Right renal pelvis (tissue), 4 donors: ENCODE measurements at places on chromosomes 3 and 15. TPM values are rescaled to one million over a fixed set of nuclear protein-coding genes. Genes with fewer than 3 reads are reported as not detected.

Gene NECTIN3
- 33.2 TPM for polyA plus RNA-seq

Gene FETUB
- polyA plus RNA-seq: 0.21 TPM

Gene WWTR1
- polyA plus RNA-seq: 93.4 TPM

Gene SLC35G2
- 3.9 TPM for polyA plus RNA-seq

Gene CTXND1
- 10.4 TPM for polyA plus RNA-seq

GRCh38 chr15:35925275-35926006, 379.5 kb upstream of the DPH6 start:
- DNase-seq: no peak

GRCh38 chr3:114364806-114365654, 71.2 kb downstream of the TIGIT start:
- no peak for DNase-seq

DNA sequence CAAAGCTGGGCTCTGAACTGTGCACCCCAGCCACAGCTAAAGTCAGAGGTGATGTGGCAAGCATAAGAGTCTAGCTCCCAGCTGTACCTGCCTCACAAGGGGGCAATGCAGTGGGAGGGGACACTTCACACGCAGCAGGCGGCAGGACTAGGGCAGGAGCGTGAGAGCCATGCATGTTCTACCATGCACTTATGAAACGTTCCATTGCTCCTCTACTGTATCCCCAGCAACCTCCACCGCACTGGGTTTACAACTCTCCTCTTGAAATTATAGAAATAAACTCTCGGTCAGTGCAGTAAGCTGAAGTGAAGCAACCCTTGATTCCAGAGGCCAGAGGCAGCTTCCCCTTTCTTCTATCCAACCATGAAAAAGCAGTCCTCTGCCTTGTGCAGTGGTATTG, 298.6 kb upstream of the STT3B start:
- DNase-seq: no peak

DNA sequence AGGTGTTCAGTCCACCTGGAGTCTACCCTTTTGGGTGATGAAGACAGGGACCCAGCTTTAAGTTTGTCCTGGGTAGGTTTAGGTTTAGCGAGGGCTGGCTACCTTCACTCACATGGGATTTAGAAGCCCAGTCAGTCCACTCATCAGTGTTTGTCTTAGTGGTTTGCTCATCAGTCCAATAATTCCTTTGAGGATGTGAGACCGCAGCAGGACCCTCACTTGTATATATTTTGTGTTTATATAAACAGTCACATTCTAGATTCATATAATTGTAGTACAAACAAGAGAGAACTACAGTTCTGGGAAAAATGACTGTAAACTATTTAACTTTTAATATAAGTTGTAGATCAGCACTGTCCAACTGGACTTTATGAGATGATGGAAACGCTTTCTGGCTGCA, 18.2 kb downstream of the EFCC1 start:
- DNase-seq: no peak

- DNase-seq: no peak
These were observed 270.4 kb upstream of the CTDSPL start for GRCh38 chr3:37591116-37591781.

GRCh38 chr15:47887241-47887800, 170.0 kb downstream of the SEMA6D start:
- no peak for DNase-seq

DNA sequence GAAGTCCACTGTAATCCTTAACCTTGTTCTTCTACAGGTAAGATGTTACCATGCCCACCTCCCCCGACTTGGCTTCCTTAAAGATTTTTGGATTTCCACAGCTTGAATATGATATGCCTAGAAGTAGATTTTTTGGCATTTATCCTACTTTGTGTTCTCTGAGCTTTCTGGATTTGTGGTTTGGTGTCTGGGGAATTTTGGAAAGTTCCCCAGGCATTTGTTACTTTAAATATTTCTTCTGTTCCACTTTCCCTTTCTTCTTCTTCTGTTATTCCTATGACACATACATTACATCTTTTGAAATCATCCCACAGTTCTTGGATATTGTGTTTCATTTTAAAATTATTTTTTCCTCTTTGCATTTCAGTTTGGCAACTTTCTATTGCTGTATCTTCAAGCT, 122.1 kb upstream of the TMEM108 start:
- no peak for DNase-seq

DNA sequence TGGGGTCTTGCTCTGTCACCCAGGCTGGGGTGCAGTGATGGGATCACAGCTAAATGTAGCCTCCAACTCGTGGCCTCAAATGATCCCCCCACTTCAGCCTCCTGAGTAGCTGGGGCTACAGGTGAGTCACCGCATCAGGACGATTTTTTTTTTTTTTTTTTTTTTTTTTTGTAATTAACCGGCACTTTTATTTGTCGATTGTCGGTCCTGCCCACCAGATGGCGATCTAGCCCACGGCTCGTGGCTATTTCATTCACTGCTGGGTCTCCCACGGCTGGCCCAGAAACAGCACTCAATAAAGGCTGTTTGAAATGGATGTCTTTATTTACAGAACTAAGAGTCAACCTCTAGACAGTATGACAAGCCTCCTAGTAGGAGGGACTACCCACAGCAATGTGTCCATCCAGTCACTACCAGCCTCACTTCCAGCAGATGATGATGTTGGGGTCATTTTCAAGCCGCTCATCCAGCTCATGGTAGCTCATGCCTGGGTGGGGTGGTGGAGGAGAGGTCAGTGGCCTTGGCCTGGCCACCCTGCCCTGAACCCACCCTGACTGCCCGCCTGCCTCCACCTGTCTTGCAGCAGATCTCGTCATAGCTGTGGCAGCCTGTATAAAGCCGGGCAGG, 1.8 kb upstream of the ZMYND10 start:
- DNase-seq: no peak

- DNase-seq: no peak
These were observed 43.0 kb upstream of the MEIS2 start for GRCh38 chr15:37143351-37143750.

DNA sequence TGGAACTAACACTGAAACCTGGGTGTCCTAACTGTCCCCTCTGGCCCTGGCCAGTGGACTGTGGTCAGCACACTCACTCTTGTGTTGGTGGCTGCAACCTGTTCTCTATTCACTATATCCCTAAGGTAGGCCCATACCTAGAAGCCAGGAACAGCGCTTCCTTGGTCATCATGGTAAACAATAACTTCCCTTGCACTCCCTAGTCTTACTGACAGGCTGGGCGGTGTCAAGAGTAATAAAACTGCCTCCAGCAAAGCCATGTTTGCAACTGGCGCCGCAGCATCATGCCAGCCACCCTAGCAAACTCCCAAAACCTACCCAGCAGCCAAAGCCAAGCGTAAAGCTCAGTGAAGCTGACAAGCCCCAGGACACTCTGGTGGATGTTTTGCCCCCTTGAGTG, 63.1 kb upstream of the TSEN2 start:
- DNase-seq: no peak

DNA sequence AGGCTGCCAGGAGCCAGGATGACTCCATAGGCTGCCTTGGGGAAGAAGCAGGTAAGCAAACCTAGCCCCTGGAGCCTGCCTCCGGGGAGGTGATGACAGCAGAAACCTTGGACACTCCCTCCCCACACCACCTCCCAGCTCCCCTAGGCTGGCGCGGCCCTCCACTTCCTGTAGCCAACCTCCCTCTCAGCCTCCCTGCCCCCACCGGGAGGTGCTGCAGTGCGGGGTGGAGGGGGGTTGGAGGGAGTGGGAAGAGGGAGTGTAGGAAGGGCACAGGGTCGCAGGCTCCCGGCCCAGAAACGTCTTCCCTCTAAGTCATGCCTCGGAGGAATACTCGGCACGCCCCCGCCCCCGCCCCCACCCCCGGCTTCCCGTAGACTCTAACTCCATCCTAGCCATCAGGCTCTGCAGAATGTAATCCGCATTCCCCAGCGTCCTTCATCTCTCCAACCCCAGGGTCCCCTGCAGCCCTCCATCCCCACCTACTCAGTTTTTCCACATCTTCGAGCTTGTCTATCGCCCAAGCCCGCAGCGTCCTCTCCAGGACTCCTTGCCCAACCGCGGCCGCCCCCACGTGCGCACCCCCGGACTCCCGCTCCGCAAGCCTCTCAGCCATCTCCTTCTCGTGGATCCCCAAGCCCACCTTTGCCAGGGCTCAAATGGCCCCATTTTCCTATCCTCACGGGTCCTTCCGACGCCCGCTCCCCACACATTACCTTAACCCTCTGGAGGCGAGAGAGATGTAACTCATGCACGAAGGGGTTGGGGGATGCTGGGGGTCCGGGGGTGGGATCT, 528 bp downstream of the LPCAT4 start:
- DNase-seq: peak; percentile 26

- no peak for DNase-seq
These were observed 3.0 kb downstream of the SEC13 start for GRCh38 chr3:10317961-10318350.

- no peak for DNase-seq
These were observed 115.5 kb upstream of the ARPP21 start for GRCh38 chr3:35523838-35524237.

- no peak for DNase-seq
These were observed 9.3 kb downstream of the FAH start for GRCh38 chr15:80162059-80162554.

GRCh38 chr3:184796551-184796950, 15.4 kb upstream of the VPS8 start:
- no peak for DNase-seq

DNA sequence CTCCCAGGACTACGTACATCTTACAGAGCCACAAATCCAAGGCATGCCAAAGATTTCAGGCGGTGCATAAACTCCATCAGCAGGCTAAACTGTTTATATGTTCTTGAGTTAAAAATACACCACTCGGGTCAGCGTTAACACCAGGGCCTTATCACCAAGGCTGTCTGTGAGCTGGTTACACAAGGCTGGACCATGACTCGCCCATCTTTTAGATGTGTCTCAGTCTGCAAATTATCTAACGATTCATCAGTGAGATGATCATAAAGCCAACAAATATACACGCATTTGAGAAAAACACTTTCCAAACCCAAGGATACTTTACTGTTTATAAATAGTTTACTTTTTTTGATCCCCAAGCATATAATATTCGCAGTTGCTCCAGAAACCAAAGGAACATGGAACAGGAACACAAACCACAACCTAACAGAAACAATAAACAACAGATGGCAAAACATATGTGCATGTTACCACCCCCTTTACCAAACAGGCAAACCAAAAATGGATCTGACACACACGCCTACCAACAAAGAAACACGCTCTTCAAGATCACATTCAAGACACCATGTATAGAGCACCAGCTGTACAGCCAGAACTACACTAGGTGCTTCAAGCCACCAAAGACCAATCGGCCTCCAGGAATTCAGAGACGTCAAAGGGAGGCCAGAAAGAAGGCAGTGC, 15.4 kb downstream of the LRIG1 start:
- DNase-seq: no peak

DNA sequence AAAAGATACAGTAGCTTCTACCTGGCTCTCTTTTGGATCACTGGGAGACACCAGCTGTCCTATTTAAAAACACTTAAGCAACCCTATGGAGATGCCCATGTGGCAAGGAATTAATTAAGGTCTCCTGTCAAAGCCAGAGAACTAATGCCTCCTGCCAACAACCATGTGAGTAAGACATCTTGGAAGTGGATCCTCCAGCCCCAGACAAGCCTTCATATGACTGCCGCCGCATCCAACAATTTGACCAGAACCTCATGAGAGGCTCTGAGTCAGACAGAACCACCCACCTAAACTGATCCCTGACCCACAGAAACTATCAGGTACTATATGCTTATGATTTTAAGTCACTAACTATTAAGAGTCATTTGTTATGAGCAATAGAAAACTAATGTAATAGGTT, 22.3 kb downstream of the IFT80 start:
- no peak for DNase-seq

DNA sequence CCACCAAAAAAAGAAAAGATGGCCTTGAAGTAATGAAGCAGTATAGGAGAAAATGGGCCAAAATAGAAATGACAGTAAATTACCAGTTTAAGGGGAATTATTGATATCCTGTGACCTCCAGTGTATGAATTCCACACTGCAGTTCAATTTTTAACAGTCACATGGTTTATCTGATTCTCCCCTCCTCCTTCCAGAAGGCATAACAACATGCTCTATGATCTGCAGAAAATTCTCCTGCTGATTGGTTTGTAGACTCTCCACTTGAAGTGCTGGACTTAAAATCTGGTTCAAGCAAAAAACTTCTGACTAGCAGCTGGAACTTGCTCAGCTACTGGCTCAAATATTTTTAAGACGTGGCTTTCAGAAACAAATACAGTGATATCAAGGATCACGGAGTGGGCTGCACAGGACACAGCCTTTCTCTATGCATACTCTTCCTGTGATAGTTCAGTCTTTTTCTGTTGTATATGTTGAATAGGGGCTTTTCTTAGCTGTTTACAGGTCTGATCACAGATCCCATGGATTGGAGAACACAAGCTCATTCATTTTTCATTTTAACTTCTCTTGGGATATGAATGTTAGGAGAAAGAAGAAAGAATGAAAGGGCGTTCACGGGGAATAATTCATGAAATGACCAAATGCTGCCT, 211.5 kb downstream of the LSAMP start:
- no peak for DNase-seq

DNA sequence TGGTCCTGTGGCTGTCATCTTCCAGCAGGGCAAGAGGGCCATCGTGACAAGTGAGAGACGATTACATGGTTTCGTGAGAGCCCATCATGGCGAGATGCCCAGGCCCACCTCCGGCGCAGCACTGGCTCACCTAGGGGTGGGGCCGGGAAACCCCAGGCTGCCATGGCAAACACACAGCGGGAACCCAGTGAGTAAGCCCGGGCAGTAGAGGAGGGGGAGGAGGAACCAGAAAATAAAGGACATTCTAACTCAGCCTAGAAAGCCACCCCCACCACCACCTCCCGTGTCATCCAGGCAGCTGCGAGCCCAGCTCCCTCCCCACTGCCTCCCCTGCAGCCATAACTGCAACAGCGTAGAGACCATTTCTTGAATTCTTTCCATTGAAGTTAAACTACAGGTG, 52.3 kb downstream of the PCSK6 start:
- no peak for DNase-seq

- DNase-seq: no peak
These were observed 103.7 kb upstream of the ATP2B2 start for GRCh38 chr3:10609134-10609533.

DNA sequence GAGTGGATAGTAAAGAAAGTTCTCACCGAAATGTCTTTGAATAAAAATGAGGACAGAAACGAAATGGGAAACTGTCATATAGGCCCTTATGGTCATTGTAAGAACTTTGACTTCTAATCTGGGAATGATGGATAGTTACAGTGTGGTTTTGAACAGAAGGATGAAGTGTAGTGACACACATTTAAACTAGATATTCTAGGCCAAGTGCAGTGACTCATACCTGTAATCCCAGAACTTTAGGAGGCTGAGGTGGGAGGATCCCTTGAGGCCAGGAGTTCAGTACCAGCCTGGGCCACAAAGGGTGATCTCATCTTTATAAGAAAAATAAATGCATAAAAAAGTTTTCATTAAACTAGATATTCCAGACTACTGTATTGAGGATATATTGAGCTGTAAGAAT, 452.8 kb downstream of the ROBO1 start:
- no peak for DNase-seq

- DNase-seq: no peak
These were observed 46.5 kb downstream of the BBS4 start for GRCh38 chr15:72732516-72732915.

DNA sequence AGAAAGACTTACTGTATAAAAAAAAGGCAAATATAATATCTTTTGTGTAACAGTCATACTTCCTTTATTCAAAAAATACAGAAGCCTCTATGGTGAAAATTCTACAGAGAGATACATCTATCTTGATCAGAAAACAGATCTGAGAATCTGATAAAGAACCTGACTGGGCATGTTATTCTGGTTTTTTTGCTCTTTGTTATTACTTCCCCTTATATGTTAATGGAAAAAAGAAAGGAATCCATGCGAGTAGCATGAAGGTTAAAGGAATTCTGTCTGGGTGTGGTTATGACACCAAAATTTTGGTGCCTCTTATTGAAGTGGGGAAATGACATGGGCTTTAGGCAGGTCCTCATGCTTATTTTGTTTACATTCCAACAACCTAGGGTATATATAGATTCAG, 81.7 kb downstream of the BCHE start:
- no peak for DNase-seq
